ENCODE measurements at places on chromosomes 7 and 10. TPM values are rescaled to one million over a fixed set of nuclear protein-coding genes. Genes with fewer than 3 reads are reported as not detected.

The HGF gene
- not detected for total RNA-seq

The TMED4 gene
- total RNA-seq = 49.7 TPM

The ADAM8 gene
- 23.2 TPM for total RNA-seq

The PDLIM1 gene
- 98.1 TPM for total RNA-seq

The SVOPL gene
- total RNA-seq = not detected

The GSTO2 gene
- 33.8 TPM for total RNA-seq

The RPP38 gene
- 26.4 TPM for total RNA-seq

Measured in MCF 10A (cell line).